ENCODE measurements at places on chromosomes 16 and 17.

GRCh38 chr16:84237994-84238750 is 1.6 kb downstream of the KCNG4 start:
- DNase-seq, result no peak

- no peak for DNase-seq
These were observed 68.5 kb upstream of the DNAH17 start for GRCh38 chr17:78645421-78646295.

DNA sequence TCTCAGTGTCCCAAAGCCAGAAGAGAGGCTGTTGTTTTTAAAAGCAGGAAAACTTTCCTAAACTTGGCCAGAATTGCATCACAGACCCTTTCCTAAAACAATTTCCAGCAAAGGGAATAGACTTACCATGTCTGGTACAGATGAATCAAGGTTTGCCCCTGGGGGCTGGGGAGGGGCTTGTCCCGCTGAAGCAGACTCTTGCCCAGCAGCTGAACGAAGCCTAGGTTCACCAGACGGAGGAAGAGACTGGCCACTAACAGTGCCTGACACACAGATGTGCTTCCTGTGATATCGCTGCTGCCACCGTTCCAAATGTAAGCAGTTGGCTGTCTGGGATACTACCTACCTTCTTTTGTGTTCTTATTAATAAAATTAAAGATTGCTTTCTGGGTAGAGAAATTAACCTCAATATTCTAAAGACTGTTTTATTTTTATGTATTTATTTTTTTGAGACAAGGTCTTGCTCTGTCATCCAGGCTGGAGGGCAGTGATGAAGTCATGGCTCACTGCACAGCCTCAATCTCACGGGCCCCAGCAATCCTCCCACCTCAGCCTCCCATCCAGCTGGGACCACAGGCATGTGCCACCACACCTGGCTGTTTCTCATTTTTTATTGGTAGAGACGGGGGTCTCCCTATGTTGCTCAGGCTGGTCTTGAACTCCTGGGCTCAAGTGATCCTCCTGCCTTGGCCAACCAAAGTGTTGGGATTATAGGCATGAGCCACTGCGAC is 13.5 kb downstream of the PRCD start:
- DNase-seq, result no peak

DNA sequence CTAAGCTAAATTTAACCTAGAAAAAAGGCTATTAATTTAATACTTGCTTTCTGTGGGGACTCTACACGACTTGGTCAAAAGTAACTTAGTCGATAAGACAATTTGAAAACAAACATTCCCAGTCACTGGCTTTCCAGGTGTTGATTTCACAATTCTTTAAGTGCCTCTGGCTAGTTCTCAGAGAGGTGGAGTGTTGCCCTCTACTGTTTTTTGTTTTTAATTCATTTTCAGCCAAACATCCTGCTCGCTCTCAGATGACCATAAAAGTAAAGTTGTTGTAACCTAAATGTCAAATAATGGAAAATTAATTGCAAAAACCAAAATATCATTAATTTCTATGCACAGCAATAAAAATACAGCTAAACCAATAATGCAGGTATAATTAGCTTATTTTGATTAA is 107.1 kb downstream of the MYO1D start:
- DNase-seq, result no peak

DNA sequence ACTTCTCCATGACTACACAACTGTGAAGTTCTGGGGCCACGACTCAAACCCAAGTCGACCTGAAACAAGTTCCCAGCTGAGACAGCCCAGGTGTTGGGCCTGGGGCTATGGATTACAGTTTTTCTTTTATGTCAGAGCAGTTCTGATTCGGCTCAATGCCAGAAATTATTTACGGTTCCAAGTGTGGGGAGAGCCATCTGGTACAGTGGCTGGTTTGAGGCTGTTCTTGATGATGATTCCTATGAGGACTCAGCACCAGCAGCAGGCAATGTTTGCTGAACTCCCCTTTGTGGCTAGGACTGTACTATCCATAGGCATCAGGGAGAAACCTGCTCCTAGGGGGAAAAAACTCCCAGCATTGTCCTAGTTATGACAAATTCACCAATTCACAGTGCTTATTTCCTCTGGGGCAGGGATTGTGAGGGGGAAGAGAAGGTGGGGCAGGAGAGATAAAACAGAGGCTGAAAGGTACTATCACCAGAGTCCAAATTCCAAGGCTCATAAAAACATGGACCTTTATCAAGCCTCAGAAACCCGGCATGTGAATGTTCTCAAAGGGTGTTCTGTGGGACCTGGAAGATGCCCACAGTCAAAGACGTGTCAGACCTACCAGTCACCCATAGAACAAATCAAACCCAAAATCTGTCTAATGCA is 18.2 kb upstream of the CMTM4 start:
- DNase-seq, result no peak

DNA sequence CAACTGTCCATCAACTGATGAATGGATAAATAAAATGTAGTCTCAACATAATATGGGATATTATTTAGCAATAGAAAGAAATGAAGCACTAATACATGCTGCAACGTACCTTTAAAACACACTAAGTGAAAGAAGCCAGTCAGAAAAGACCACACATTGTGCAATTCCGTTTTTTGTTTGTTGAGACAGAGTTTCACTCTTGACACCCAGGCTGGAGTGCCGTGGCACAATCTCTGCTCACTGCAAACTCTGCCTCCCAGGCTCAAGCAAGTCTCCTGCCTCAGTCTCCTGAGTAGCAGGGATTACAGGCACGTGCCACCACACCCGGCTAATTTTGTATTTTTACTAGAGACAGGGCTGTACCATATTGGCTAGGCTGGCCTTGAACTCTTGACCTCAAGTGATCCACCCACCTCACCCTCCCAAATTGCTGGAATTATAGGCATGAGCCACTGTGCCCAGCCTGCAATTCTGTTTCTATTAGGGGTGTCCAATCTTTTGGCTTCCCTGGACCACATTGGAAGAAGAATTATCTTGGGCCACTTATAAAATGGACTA is 40.1 kb downstream of the SCNN1B start:
- no peak for DNase-seq

GRCh38 chr17:8332128-8332527 is 7.5 kb upstream of the ODF4 start:
- no peak for DNase-seq

- no peak for DNase-seq
These were observed 29.4 kb upstream of the TMEM132E start for GRCh38 chr17:34549966-34550365.

- no peak for DNase-seq
These were observed 207.8 kb upstream of the WSCD1 start for GRCh38 chr17:5862395-5862794.

DNA sequence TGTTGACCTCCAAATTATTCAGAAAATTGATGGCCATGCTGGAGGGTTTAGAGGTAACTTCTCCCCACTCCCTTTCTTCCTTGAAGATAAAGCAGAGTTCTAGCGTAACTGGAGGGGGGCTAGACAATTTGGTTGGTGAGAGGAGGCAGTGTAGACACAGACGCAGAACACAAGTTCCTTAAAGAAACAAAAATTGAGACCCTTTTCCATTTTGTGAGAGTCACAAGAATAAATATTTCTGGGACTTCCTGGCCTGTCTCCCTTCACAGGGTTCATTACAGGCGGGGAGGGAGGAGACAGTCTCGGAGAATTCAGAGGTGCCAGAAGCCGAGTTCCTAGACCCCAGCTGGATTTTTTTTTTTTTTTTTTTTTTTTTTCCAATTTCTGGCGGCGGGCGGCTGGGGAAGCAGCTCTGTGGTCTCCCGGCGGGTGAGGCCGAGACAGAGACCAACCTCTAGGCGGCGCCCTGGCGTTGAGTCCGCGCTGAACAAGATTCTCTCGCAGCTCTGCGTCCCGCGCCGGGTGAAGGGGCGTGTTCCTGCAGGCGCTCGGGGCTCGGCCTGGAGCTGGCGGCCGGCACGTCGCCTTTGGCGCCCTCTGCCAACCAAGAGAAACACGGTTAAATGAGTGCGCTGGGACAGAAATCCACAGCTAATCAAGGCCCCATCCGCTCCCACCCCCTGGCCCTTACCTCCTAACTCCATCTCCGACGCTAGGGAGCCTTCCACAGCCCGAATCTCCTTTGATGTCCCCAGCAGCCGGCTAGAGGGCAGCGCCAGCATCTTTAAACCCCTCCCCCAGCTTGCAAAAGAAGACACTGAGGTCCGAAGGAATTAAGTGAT is 10.2 kb upstream of the HOXB9 start:
- peak; percentile 59 for DNase-seq

DNA sequence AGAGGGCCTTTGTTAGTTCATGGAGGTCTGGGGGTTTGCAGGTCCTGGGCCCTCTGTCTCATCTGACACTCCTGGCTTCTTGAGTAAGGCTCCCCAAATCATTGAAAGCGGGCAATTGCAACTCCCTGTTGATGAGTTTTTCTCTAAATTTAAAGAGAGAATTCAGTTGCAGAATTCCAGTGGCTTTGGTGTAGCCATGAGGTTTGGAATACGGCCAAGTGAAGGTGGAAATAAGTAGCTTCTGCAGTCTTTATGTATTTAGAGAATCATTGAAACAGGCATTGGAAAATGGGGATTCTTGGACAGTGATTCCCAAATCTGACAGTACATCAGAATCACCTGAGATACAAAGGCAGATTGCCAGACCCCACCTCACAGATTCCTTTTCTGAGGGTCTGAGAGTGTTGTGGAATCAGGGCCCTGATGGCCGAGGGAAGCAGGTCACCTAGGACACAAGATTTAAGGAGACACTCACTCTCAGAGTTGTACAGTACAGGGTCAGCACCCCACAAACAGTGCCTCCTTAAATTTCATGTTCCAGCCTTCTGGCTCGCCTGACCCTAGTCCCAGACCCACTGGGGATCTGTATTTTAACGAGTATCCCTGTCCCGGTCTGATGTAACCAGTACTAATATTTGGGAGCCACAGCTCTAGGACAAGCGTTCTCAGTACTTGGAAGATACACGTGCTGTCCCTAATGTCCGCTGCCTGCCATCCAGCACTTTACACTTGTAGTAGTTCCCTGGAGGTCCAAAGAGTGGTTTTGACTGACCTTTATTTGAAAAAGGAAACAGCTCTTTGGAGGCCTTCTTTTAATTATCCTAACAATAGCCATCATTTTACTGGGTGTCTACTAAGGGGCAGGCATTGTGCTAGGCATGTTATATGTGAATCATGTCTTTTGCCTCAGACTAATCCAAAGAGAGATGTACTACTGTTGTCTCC is 37.8 kb downstream of the YPEL2 start:
- DNase-seq, result no peak

- peak; percentile 48 for DNase-seq
These were observed 291.6 kb upstream of the TNRC6C start for GRCh38 chr17:77666881-77667395.

DNA sequence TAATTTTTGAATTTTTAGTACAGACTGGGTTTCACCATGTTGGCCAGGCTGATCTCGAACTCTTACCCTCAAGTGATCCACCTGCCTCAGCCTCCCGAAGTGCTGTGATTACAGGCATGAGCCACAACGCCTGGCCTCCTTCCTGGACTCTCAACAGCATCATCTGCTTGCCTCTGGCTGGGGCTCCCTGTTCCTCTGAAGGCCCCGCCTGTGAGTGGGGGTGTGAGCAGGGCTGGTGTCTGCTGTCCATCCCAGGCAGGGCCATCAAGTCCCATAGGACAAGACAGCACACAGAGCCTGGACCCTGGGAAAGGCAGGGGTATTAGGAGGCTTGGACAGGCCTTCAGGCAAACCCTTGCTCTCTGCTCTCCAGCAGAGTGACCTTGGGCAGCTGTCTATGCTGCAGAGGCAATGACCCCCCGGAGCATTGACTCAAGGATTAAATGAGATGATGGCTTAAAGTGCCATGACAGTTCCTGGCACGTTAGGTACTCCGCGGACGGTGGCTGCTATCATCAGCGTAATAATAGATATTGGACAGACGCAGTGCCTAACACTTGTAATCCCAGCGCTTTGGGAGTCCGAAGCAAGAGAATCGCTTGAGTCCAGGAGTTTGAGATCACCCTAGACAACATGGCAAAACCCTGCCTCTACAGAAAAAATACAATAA is 19.2 kb downstream of the SCNN1B start:
- no peak for DNase-seq

DNA sequence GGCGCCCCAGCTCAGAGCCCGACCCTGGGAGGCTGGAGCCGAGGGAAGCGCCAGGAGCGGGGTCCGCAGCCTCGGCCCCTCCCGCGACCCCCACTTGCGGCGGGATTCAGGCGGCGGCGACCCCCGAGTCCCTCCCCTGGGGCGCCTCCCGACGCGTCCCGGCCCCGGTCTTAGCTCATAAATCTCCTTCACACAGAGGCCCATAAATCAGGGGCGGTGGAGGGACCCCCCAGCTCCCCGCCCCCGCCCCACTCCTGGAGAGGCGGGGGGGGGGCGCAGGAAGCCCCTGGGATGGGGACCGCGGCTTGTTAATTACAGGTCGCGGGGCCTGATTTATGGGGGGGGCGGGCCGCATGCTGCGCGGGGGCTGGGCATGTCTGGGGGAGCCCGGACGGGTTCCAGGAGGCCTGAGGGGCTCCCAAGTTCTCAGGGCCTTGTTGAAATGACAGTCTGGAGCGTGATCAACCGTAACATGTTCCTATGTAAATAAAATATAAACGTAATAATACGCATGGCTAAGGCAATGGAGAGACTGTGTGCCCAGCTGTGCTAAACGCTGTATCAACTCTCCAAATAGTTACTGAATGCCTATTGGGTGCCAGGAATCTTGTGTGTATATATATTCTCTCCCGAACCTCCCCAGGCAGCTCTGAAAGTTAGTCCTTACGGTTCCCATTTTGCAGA is 10.0 kb upstream of the BHLHA9 start:
- no peak for DNase-seq
